Activated effector memory CD4-positive, alpha-beta T cell treated with Interleukin-2 at 50 U/mL for 16 hours (primary cell): ENCODE measurements at places on chromosomes 12 and 14.

DNA sequence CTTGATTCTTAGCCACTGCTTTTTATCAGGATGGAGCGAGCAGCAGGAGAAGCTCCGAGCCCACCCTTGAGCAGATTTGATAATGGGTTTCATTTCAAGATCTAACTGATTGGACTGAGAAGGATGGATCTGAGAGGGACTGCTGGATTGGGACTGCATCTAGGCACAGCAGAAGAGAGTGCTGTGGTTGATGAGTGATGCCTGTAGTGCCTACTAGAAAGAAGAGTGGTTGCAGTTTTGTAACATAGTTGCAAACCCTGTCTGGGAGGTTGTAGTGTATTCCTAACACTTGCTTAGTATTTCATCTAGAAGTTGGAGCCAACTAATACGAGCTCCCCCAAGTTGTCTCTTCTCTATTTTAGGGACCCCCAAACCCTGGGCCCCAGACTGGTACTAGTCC, 88.7 kb downstream of the ASCL1 start:
- DNase-seq, result no peak

DNA sequence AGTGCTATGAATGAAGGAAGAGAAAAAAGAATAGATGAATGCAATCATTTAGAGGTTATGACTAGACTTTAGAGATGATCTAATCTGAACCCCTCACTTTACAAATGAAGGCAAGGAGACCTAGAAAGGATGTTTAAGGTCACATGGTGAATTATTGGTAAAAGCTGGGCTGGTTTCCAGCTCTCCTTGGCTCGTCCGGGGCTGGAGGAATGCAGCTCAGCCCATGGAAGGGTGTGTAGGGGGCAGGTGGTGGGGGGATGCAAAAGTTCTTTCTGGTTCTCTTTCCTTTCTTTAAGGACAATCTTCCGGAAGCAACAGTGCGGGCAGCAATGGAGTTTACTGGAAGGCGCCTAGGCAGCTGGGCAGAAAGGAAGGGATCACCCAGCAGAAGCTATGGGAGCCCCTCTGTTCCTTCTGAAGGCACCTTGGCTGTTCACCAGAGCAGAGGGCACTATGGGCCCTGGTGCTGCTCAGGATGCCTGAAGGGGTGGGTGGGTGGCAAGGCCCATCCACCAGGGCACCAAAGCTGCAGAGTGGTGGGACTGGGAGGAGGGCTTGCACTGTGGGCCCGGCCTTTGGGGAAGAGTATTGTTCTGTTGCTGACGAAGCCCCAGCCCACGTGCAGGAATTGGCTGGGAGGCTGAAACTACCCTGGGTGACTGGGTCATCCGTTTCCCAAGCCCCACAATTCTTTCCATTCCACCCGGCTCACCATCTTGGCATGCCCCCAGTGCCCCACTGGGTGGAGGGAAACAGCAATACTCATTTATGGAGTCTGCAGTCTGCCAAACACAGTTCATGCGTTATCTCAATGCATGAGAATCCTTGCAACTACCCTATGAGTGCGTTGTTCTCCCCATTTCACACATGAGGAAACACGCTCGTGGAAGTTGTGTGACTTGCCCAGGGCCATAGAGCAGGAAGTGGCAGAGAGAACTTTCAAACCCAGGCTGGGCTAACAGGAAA, 78.2 kb downstream of the IRF2BPL start:
- DNase-seq, result no peak

GRCh38 chr14:65639216-65639615, 226.7 kb downstream of the FUT8 start:
- DNase-seq, result no peak

- no peak for DNase-seq
These were observed 106.6 kb upstream of the NCOR2 start for GRCh38 chr12:124673801-124674617.

DNA sequence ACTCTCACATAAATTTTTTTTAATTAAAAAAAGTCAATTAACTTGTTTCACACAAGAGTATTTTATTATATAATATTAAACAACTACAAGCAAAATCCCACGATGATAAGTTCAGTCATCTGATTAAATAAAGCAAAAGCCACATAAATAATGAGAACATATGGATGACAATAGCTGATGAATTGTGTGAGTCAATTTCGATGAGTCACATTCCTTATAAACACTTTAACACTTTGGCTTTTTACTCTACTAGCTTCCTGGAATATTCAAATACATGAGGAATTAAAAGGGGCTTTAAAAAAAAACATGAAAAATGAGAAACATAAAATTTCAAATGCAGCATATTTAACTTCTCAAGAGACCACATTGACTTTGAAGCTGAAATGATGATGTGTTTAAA, 95.3 kb downstream of the BCAT1 start:
- no peak for DNase-seq

DNA sequence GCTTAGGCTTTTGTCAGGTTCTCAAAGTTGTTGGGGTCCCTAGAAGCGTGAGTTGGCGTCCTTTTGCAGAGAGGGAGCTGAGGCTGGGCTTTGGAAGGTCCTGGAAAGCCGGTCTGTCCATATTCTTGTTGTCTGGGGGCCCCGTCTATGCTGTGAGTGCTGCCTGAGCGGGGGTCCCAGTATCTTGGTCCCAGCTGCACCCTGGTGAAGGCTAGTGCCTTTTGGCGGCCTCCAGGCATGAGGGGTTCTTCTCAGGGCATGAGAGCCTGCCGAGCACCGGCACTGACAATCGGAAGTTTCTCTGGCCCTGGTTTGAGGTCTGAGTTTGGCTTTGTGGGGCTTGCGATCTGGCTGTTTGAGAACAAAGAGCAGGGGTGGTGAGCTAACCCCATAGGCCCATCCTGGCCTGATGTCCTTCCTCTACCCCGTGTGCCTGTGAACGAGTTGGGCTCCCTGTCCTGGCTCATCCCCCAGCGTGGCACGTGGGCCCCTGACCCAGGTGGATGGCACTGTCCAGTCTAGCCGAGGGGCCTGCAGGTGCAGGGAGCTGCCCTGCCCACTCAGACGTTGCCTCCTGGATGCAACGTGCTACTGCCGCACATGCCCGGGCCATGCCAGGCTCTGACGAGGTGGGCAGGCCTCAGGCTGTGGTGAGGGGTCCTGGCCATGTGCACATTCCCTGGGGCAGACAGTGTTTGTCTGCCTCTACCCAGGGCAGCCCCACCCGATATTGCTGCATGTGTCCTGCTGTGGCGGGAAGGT, 3.9 kb downstream of the CEP170B start:
- no peak for DNase-seq

DNA sequence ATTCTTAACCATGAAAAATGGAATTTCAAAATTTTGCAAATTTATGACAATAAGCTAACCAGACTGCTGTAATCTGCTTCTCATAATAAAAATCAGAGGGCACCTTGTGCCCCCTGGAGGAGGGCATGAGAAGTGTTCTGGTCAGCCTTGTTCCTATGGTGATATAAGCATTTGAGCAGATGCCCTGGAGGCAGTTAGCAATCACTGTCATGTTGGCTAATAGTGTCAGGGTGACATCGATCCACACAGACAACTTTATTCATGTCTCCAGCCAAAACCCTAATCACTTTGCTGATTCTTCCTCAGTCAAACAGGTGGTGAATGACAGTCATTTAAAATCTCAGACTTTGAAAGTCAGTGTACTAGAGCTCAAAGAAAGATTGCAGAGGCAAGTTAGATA, 943.0 kb downstream of the GALC start:
- no peak for DNase-seq

DNA sequence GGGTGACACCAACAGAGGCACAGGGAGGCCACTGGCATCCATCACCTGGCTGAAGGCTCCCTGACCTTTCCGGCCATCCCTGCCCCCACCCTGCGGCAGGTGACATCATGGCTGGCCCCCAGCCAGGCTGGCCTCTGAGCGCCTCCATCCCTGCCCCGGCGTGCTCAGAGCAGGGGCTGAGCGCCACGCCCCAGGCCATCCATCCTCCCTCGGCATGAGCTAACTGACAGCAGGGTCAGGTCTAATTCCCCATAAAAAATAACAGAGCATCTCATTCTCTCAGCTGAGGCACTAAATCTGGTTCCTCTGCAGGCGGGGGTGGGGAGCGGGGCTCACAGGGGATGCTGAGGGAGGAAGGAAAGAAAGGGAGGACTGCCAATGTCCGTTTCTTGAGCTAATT, 50.7 kb downstream of the PRIMA1 start:
- no peak for DNase-seq

- DNase-seq, result peak; percentile 44
These were observed 730 bp downstream of the CLSTN3 start for GRCh38 chr12:7130701-7131501.

- DNase-seq, result no peak
These were observed 238.0 kb upstream of the ATP2B1 start for GRCh38 chr12:89946518-89947135.

DNA sequence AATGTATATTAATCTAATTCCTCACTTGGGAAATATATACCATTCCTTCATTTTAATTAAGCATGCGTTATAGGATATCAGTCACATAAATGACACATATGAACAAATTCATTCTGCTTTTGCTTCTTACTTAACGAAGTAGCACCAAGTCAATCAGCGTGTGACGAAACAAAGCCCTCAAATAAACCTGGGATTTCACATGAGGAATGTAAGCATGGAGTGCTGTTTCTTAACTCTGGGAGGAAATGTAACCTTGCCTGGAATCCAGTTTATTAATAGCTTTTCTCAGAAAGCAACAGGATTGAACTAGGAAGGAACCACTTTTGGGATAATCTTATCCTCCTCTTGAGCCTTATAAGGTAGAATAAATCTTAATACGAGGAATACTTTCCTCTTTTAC, 72.0 kb downstream of the NIN start:
- DNase-seq, result no peak

GRCh38 chr14:54342806-54343205, 54.0 kb upstream of the CDKN3 start:
- DNase-seq, result no peak

DNA sequence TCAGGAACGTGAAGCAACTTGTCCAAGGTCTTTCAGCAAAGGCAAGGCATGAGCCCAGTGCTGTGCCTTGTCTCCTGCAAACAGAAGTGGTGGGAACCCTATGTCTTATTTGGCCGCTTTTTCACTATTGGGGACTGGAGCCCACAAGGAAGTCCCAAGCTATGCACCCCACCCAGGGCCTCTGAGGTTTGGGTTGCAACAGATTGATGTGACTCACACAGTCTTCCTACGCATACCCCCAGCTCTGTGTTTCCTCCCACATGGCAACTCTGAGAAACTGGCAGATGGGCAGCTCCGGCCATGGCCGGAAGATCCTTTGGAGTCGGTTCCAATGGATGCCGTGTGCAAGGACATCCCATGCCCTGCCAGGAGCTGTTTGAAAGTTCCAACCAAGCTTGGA, 28.3 kb upstream of the CMKLR1 start:
- no peak for DNase-seq

GRCh38 chr14:23060536-23061260, 3.4 kb upstream of the CDH24 start:
- DNase-seq, result no peak

- no peak for DNase-seq
These were observed 92.8 kb upstream of the METAP2 start for GRCh38 chr12:95380997-95381786.
